ENCODE measurements at places on chromosomes 11 and 22.

GRCh38 chr22:46451741-46452140 is 85.7 kb downstream of the CELSR1 start:
- no peak for DNase-seq

- peak; percentile 62 for DNase-seq
Observed at GRCh38 chr22:17891481-17892167, 117.4 kb upstream of the BID start.

DNA sequence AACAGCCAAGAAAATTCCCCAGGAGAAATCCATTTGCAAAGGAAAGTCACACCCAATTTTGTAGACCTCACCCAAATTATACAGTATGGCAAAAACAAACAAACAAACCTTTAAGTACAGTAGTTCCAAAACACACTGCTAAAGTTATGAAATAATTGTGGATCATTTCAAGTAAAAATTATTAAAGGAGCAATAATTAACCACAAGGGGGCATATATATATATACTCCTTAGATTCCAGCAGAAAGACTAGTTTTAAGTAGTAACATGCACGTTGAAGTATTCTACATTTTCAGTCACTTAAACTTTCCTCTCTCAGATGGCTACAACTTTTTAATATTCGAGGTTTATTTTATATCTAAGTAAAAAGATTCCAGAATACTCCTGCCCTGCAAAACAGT is 26.8 kb downstream of the RNF141 start:
- no peak for DNase-seq

DNA sequence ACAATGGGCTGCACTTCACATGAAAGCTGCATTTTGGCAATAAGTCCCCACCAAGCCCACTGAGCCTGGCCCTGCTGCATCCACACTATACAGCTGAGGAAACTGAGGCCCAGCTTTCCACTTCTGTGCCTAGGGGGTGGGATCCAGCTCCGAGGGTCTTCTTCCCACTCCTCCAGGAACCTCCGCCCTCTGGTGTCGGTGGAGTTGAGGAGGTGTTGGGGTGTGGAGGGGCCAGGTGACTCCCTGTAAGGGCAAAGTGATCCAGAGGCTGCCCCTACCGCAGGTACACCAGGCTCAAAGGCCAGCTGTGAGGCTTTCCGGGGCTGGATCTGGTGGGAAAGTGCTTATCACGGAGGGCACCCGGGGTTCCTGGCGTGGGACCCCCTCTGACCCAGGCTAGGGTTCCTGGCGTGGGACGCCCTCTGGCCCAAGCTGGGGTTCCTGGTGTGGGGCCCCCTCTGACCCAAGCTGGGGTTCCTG is 125.0 kb downstream of the KCNQ1 start:
- DNase-seq: no peak

DNA sequence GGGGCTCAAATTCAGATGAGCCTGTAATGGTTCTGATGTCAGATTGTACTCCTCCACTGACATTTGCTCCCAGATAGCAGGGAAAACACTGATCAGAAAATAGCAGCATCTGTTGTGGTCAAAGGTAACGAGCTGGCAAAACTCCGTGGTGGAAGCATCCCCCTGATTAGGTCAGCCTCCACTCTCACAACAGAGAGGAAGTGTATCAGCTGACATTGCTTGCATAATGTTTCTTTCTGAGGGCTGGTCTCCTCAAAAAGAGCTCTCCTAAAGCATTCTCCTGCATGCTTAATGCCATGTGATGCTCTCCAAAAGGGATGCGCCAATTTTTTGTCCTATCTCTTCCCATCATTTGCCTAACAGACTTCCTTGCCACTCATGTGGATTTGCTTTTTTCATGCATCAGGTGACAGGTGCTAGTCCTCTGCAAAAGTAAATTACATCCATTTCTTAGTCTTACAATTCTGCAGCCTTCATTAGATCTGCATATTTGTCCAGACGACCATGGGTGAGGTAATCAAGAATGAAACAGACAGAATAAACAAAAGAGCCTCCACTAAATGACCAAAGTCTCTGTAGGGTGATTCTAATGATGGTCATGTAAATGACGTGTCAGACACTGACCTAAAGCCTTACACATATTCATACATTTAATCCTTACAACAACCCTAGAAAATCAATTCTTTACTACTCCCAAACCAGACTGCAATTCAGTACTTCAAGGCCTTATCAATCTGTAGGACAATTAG is 6.4 kb upstream of the TENM4 start:
- no peak for DNase-seq

- no peak for DNase-seq
Observed at GRCh38 chr11:128501632-128502549, 85.5 kb downstream of the ETS1 start.

GRCh38 chr11:61618978-61619377 is 38.1 kb upstream of the SYT7 start:
- DNase-seq: no peak

- no peak for DNase-seq
Observed at GRCh38 chr11:67420147-67420645, 4.7 kb downstream of the CARNS1 start.

- no peak for DNase-seq
Observed at GRCh38 chr11:76266286-76267100, 60.2 kb upstream of the WNT11 start.

DNA sequence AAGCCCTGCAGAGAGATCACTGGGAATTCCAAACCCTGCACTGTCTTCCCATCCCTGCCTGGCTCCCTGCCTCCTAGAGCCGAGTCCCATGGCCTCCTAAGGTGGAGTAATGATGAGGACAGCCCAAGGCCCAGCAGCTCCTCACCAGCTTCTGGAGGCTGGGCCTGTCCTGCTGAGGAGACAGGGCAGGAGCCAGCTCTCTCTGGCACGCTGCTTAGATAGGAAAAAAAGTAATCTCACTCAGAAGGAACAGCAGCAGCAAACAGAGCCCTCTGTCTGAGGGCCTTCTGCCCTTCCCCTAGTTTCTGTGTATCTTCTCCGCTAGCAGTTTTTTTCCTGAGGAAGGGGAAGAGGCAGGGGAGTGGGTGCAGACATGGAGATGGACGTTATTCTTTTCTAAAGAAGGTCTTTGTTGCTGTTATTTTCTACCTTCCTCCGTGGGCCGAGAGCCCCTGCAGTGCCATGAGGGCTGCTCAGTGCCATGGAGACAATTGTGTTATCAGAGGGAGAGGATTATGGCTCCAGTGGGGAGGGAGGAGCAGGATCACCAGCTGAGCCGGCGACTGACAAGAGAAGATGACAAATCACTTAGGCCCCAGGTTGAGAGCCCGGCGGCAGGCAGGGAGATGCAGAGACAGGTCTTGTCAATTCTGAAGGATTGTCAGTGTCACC is 315.3 kb downstream of the BUD13 start:
- no peak for DNase-seq

GRCh38 chr22:35475545-35475944 is 65.1 kb upstream of the RASD2 start:
- DNase-seq: no peak

- no peak for DNase-seq
Observed at GRCh38 chr11:6736495-6737121, 35.2 kb downstream of the OR2AG2 start.

Measured in NCI-H524 treated with DMSO at 0.1 percent for 48 hours (cell line).